Kidney (tissue), 22 donors: ENCODE measurements at places on chromosomes 7 and 10. TPM values are rescaled to one million over a fixed set of nuclear protein-coding genes. Genes with fewer than 3 reads are reported as not detected.

DNA sequence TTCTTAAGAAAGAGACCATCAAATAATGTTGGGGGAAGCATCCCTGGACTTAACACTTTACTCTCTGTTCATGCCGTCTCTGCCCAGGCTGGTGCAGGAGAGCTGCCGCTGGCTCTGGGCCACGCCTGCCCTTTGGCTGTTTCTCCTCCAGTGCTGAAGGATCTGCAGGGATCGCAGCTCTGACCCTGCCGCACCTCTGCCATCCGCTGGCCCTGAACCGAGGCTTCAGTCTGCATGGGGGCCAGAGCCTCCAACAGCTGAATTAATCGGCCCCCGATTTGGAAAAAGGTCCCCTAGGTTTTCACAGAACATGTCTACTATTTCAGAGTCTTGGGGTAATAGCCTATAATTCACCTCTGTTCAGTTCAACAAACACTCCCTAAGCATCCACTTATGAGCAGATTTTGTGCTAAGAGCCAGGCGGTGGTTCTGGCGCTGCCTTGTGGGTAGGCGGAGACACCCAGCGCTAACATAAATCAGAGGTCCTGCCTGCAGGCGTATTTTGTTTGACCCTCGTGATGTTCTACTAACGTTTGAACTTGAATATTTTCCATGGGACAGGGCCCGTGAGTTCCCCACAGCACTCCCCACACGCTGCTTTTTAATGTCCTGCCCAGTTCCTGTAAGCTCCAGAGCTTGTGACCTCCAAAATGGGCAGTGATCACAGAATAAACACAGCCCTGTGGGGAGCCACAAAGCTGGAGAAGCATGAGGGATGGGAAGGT is 99.0 kb downstream of the DYNC2I1 start:
- H3K27ac ChIP-seq: peak overlapping the region; percentile 9

- no peaks in the 10 kb centered on the region for H3K27me3 ChIP-seq
- no peak overlapping the region for H3K4me3 ChIP-seq
- peak overlapping the region; percentile 45 for H3K27ac ChIP-seq
Observed at GRCh38 chr7:121041516-121042148, 53.1 kb downstream of the CPED1 start.

GRCh38 chr10:48700071-48700470 is 15.4 kb downstream of the WDFY4 start:
- H3K4me3 ChIP-seq: no peak overlapping the region
- H3K4me1 ChIP-seq: no peaks in the 10 kb centered on the region
- no peaks in the 10 kb centered on the region for H3K36me3 ChIP-seq

DNA sequence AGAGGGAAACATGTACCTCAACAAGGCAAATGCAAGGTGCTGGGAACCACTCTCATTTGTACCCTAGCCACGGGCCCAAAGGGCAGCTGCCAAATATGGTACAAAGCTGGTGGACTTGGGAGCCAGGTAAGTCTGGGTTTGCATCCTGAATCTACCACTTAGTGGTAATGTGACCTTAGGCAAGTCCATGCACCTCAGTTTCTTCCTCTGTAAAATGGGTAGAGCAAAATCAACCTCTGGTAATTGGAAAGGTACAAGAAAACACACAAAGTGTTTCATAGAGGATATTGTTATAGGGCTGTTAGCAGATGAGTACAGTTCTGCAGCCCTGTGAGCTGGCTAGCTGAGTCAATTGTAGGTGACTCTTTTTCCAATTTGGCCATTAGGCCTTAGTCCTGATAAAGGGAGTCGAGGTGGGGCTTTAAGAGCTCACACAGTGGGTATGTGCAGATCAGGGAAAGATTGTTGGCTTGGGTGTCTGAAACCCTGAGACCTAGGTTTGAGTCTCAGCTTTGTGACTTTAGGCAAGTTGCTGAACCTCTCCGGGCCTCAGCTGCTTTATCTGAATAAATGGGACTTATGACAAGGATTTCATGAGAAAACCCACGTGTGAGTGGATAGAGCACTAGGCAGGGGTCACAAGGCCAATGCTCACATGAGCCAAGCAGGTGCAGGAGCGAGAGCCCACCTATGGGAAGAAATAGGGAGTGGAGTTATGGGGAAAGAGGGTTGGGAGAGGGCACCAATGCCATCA is 121.3 kb upstream of the GDF10 start:
- H3K27ac ChIP-seq: no peak overlapping the region
- H3K36me3 ChIP-seq: no peaks in the 10 kb centered on the region
- H3K4me1 ChIP-seq: no peaks in the 10 kb centered on the region
- no peak overlapping the region for H3K4me3 ChIP-seq
- no peaks in the 10 kb centered on the region for H3K27me3 ChIP-seq

- no peaks in the 10 kb centered on the region for H3K4me1 ChIP-seq
- H3K27me3 ChIP-seq: no peaks in the 10 kb centered on the region
- H3K36me3 ChIP-seq: no peaks in the 10 kb centered on the region
- no peak for DNase-seq
Observed at GRCh38 chr10:120891365-120891764, 40.2 kb downstream of the WDR11 start.

- no peak overlapping the region for H3K4me3 ChIP-seq
- H3K27me3 ChIP-seq: no peaks in the 10 kb centered on the region
- H3K27ac ChIP-seq: no peak overlapping the region
- peaks cover 4% of the 10 kb centered on the region for H3K4me1 ChIP-seq
- H3K36me3 ChIP-seq: no peaks in the 10 kb centered on the region
- no peak for DNase-seq
Observed at GRCh38 chr7:359766-360361, 69.9 kb downstream of the FOXL3 start.

- peak; percentile 91 for DNase-seq
- H3K27ac ChIP-seq: no peak overlapping the region
- no peaks in the 10 kb centered on the region for H3K27me3 ChIP-seq
- no peaks in the 10 kb centered on the region for H3K4me1 ChIP-seq
- H3K4me3 ChIP-seq: no peak overlapping the region
Observed at GRCh38 chr10:23314835-23315239, 29.8 kb downstream of the C10orf67 start.

DNA sequence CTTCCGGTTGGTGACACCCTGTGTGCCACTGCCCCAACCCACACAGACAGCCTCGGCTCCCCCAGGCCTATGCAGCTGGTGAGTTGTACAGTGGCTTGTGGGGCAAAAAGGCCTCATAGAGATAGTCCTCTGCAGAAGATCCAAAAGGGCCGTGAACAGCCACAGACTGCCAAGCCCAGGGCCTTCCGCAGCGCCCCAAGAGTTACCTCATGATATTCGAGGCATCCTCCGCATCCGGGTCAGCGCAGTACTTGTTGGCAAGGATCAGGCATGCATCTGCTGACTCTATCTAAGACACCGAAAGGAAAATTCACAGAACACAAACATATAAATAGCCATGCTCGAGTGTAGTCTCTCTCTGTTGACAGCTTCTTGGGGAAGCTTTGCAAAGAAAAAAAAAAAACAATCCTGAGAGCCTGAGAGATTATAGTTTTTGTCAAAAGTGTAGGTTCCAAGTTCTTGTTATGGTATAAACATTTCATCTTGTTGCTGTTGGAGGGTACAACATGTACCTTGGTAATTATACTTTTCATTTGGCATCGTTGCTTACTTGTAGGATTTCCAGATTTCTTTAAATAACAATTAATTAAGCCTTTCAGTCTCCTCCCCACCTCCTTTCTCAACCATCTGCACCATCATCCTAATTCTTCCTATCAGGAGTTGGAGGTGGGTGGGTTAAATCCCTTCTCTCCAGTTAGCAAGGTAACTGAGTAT is 553.0 kb downstream of the KCNMA1 start:
- DNase-seq: no peak
- H3K27ac ChIP-seq: no peak overlapping the region
- H3K4me3 ChIP-seq: no peak overlapping the region

ADAMTS14 gene
- not detected for polyA plus RNA-seq
